NCI-H1105 treated with DMSO at 0.1 percent for 48 hours (cell line): ENCODE measurements at places on chromosomes 4 and X.

- DNase-seq = no peak
Measured at GRCh38 chr4:137528673-137529072, 3.6 kb downstream of the PCDH18 start.

DNA sequence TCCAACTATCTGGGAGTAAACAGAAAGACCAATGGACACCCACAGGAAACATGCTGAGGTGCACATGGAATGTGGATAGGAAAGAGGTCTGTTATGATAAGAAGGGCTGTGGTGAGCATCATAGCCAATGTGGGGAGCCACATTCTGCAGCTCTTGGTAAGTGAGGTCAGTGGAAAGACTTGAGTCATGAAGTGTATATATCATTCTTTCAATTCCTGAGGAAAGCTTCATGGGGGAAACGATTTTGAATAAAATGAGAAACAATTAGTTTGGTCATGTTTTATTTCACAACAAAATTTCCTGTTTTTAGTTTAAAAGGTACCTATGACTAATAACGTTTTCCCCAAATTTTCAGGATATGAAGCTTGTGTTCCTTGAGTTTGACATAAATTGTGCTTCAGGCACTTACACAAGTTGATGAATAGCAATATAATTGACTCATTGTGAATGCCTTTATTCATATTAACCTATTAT, 41.4 kb upstream of the RASSF6 start:
- DNase-seq = no peak

DNA sequence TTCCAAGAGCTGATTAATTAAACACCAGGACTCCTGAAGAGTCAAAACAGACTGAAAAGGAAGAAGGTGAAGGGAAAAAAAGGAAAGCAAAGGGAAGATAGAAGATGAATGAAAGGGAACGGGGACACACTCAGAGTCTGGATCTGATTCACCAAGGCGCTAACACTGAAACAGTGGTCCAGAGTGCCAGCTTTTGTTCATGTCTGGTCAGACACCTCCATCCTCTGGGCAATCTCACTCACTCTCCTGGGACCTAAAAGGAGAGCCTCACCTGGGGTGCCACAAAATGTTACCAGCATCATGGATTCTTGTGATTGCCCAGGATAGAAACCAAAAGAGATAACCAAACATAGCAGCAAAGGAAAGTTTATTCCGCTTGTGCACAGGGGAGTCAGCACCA, 120.3 kb upstream of the AFF2 start:
- DNase-seq = no peak

DNA sequence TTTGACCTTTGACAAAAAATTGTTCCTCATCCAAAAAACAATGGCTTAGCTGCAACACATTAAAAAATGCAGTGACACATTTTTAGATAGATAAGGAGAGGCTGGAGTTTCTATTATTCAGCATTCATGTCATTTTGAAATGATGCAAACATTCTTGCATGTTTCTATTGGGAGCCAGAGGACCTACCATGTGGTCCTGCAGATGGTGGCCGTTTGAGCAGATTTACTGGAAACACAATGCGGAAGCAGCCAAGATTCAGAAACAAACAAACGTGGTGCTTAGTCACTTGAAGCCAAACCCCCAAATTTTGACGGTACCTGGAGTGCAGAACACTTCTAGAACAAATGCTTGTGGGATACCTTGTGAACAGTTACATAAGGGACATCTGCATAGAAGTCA, 456.7 kb downstream of the PCDH18 start:
- DNase-seq = no peak

DNA sequence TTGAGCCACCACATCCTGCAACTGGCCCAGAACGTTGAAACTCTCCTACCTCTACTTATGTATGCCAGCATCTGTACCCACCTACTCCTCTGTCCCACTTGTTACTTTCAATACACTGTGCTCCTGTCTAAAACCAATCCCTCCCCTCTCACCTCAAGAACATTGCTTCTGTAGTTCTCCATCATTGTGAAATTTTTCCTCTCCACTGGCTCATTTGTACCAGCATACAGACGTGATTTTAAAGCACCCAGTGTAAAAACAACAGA, 25.5 kb upstream of the USO1 start:
- DNase-seq = no peak
